ENCODE measurements at places on chromosomes 5 and 9.
A peak's percentile ranks its signal among the peaks of the same experiment; 100 is the strongest.

DNA sequence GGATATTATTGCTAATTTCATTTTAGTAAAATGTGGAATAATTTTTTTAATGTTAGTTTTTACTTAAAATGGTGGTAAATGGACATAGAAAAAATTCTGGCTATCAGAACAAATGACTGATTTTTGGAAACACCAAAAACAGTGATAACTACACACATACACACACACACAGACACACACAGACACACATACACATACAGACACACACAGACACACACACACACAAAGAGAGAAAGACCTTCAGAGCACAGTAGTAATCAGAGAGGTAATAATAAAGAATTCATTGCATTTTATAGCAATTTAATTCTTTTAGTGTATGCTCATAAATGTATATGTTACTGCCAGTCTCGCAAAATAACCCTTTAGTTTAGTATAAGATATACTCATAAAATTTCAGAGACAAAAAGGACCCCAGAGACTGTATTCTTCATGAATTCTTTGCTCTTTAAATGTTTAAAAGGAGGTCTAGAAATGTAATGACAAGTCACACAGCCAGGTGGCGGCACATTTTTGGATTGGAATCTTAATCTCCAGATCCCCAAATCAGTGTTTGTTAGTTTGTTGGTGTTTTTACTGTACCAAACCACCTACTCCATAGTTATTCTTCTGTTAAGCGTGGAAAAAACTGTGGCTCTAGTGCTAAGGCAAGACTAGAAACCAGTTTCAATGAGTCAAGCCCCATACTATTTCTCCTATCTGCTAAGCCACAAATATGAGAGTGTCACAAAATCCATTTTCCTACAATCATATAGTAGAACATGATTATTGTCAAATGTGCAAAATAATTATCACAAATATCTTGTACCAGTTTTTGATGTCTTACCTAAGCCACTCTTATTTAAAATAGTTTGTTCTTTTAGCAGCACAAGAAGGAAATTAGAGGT lies 109.9 kb downstream of the EDIL3 start:
- DNase-seq: no peak

- peak; percentile 28 for DNase-seq
Observed at GRCh38 chr5:651296-652022, 39.3 kb downstream of the CEP72 start.

GRCh38 chr5:175896301-175897040 lies 25.1 kb downstream of the CPLX2 start:
- no peak for DNase-seq

- DNase-seq: no peak
Observed at GRCh38 chr9:2764353-2764752, 47.0 kb downstream of the KCNV2 start.

- DNase-seq: no peak
Observed at GRCh38 chr9:543478-543877, 298.0 kb upstream of the DMRT1 start.

DNA sequence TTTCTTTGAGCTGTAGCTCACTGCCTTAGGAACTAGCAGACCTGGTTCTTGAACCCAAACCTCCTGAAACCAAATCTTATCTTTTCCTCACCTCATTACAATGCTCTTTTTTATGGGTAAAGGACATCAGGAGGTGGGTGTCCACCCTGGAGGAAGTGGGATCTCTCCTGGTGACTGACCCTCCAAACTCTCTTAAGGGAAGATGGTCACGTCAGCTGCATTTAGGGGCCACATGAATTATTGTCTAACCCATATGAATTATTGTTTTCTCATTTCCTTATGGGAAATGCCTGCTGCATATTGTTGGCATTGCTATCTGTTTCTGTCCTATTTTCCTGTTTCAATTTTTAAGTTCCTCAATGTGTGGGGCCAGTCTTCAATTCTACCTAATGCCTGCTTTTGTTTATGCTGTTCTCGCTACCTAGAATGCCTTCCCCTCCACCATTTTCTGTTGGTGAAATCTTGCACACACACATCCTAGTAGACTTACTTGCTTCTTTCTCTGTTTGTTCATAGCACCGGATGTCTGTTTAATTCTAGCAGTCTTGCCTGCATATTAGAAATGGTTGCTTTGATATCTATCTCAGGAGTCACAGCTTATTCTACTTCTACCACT lies 22.0 kb upstream of the SPINK1 start:
- no peak for DNase-seq

DNA sequence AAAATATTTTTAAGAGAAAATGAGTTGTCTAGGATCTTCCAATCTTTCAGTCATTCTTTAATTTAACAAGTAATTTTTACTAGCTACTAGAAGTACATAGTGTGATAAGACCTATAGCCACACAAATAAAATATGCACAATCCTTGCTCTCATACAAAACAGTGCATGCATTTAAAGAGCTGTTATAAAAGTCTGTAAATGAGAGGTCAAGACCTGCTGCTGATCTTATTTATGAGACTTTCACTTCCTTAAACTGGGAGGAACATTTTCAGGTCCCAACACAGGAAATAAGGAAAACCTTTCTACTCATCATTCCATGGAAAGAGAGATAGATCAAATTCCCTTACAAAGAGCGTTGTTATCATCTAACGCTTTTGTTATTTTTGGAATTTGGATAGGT lies 54.2 kb upstream of the PAM start:
- DNase-seq: no peak

- DNase-seq: no peak
Observed at GRCh38 chr9:22990349-22990748, 543.7 kb downstream of the DMRTA1 start.

- no peak for DNase-seq
Observed at GRCh38 chr5:15789642-15790041, 289.7 kb downstream of the FBXL7 start.

GRCh38 chr5:9776525-9776924 lies 146.4 kb upstream of the TAS2R1 start:
- no peak for DNase-seq

DNA sequence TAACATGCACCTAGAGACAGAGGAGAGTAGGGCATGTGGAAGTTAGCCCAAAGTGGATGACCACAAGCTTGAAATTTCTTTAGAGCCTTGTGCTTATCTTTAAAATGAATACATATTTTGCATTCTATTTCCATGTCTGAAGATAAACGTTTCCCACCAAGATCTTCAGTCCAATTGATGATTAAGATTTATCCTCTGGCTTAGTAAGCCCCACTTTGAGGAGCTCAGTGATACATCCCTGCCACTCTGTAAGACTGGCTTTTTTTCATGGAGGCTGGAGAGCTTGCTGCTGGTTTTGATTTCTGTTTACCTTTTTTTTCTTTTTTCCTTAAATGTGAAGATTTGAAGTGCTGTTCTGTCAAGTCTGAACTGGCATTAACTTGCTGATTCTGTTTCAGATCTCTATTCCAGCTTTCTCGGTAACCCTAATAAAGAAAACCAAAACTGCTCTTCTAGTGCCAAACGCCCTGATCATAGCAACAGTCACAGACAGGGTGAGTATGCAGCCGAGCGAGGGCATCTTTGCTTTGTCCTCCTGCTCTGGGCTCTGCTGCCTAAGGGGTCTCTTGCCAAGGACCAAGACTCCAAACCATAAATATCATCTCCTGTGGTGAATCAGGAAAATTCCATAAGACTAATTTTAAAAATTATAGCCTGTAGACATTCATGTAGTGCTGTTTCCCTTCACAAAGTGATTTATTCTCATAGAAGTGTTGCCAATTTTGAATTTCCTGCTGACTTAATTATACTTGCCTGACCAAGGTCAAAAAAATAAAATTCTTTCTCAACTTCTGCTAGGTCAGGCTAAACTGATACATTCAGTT lies 54.3 kb downstream of the GRAMD2B start:
- DNase-seq: no peak

DNA sequence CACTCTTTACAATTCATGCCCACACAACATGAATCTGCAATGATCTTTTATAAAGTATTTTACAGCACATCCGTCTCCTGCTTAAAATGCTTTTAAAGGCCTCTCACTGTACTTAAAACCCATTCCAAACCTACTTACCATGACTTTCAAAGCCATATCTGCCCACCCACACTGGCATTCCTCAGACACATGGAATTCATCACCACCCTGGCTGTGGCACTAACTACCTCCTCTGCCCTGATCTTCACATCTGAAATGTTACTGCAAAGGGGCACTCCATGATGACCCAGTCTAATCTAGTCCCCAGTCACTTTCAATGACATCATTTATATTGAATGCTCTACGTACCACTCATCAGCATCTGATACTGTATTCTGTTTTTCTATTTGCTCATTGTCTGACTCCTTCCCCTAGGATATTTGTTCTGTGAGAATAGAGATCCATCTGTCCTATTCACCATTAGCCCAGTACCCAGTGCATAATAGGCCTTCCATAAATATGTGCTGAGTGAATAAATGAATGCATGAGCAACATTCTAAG lies 193.2 kb upstream of the KIF2A start:
- no peak for DNase-seq

DNA sequence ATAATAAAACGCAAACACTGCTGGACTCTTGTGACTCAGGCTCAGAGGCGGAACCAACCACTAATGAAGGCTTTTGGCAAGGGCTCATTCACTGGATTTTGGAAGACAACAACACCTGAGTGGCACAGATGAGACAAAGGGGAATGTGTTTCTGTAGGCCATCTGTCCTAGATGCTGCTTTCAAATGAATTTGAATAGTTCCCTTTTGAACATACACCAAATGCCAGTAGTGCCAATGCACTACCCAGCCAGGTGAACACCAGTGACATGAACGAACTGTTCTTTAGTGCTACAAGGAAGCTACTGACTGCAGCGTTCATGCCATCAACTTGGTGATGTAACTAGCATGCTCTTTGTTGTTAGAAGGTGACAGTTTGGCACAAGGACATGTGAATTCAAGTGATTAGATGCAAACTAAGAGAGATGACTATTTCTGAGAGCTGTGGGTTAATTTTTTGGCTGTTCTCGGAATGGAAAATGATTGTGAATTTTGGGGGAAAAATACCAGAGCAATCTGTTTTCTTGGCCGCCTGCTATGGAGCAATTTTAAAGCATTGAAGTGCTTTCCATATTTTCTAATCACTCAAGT lies 173.7 kb downstream of the SLC24A2 start:
- no peak for DNase-seq

GRCh38 chr9:33288828-33289483 lies 1.4 kb upstream of the NFX1 start:
- peak; percentile 75 for DNase-seq

- no peak for DNase-seq
Observed at GRCh38 chr9:121731919-121732318, 80.5 kb downstream of the DAB2IP start.

DNA sequence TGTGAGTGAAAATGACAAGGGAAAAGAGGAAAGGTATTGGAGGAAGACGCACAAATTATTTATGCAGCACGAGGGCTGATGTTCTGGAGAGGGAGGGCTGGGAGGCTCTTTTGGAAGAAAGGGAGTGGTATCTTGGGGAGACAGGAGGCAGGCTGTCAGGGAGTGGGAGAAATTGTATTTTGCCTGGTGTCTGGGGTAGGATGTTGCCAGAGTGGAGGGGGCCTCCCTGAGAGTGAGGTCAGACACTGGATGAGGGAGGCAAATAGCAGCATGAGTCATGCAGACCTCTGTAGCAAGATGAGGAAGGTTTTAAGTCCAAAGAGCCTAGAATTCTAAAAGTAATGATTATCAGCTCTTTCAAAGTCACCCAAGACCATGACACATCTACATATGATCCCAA lies 158.0 kb downstream of the DMRT2 start:
- DNase-seq: no peak

- peak; percentile 22 for DNase-seq
Observed at GRCh38 chr5:177134697-177135225, 1.2 kb downstream of the NSD1 start.

GRCh38 chr9:79637177-79637925 lies 65.6 kb downstream of the TLE4 start:
- no peak for DNase-seq

DNA sequence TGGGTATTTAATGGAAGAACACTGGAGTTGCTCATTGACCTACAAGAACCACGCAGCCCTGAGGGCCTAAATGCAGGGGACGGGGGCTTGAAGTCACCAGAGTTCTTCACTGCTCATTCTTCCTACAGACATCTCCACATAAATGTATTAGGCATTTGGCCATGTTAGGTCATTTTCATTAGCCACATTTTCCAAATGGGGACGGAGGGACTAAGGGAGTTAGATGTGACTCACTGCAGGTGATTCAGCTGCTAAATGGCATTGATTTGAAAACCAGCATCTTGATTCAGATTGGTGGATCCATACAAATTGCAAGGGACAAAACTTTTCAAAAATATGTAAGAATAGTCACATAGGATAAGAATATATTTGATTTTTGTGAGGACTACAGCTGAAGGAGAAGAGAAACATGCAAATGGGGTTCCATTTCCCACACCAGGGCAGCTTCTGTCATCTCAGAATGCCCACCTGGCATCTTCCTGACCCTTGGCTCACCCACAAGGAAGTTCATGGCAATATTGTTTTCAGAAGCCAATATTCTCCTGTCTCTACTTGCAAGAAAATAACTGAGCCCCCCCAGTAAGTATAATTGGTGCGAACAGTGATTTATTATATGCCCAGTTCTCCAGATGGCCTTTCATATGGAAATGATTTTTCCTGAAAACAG lies 264.8 kb downstream of the DOCK8 start:
- no peak for DNase-seq

DNA sequence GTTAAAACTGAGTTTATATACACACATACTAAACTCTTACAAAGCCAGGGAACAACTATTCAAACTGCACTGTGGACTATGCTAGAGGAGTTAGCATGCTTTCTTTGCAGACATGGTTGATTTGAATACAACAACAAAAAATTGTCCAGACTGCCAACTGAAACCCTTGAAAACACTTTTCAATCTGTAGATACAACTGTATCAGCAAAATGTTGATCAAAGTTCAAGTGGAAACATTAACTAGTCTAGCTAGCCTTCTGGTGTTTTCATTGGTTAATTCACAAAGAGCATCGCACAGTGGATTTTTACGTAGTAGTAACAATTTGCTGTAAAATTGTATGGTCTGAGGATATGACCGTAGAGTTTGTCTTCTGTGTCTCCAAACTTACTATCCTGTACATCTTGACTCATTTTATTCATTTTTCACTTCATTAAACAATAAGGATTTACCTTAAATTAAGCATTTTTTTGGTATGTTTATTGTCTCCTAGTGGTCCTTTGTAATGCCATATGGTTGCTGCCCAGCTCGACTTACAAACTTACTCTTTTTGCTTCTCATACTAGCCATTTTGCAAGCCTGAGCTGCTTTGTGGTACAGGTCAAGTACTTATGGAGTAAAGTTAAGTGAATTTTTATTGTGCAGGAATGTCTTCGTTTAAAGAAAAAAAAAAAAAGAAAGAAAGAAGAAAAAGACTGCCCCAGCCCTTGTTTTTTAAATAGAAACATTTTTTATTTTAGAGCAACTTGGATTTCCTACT lies 123.4 kb downstream of the ZCCHC7 start:
- DNase-seq: no peak

- no peak for DNase-seq
Observed at GRCh38 chr5:2983583-2984300, 232.3 kb upstream of the IRX2 start.

GRCh38 chr5:36526537-36526936 lies 79.9 kb upstream of the SLC1A3 start:
- DNase-seq: no peak

DNA sequence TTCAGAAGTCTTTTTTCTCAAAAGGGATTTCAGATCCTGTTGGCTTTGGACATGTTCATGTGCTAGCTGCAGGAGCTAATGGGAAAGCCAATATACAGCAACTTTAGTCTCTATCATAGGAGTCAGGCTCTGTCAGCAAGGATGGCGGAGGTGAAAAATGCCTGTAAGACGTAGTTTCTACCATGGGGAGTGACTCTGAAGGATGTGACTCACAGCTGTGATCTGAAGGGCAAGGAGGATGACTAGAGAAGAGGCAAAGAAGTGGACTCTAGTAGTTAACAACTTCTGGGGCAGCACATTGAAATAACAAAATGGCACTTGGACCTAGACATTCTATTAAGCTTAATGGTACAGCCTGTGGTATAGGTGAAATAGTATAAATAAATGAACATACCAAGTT lies 3.1 kb upstream of the NDUFS4 start:
- no peak for DNase-seq
